Occipital lobe (tissue), 3 donors: ENCODE measurements at places on chromosomes 1 and 21. TPM values are rescaled to one million over a fixed set of nuclear protein-coding genes. Genes with fewer than 3 reads are reported as not detected.

GRCh38 chr21:36297938-36298572 is 21.9 kb upstream of the MORC3 start:
- no peak for DNase-seq

DNA sequence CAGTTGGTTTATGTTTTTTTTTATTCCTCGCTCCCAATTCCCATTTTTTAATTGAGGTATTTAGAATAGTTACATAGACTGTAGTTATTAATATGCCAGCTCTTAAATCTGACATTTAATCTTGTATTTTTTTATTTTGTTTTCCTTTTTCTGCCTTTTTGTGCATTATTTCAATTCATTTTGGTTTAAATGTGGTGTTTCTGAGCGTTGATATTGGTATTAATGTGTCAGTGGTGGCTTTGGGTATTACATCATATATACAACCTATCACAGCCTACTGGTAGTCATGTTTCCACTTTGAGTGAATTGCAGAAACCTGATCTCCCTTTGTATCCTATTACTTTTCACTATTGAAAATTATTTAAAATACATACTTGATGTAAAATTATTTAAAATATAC is 1027.3 kb downstream of the KCNT2 start:
- no peak for DNase-seq

- peak; percentile 35 for DNase-seq
Observed at GRCh38 chr1:176880955-176881595, 283.4 kb downstream of the ASTN1 start.

GRCh38 chr1:10939654-10940450 is 72.6 kb upstream of the TARDBP start:
- DNase-seq, result no peak

The ZZZ3 gene
- 164 TPM for total RNA-seq
